Astrocyte of the hippocampus (primary cell): ENCODE measurements at places on chromosomes 6 and 20.

DNA sequence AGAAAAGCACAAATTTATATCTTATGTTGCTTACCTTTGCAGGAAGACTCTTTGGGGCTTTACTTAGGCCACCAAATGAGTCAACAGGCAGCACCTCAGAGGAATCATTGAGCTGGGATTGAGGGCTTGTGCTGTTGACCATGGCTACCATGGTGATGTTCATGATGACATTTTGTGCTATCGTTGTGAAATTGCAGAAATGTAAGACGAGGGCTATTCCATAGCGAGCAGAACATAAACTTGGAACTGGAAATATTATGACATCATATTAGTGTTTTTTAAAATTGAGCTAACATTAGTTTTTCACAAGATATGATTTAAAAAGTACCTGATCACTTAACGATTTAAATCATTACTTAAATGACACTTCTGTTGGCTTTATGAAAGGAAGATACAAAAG is 11.8 kb downstream of the SLC17A3 start:
- DNase-seq = no peak

GRCh38 chr6:378958-379409 is 12.6 kb upstream of the IRF4 start:
- no peak for DNase-seq

- DNase-seq = peak; percentile 79
Measured at GRCh38 chr6:108737594-108738546, 110.4 kb upstream of the ARMC2 start.

- DNase-seq = no peak
Measured at GRCh38 chr6:25007269-25007699, 71.5 kb upstream of the RIPOR2 start.

- DNase-seq = peak; percentile 53
Measured at GRCh38 chr6:112253498-112253840, 898 bp downstream of the LAMA4 start.

- peak; percentile 46 for DNase-seq
Measured at GRCh38 chr6:158718461-158719046, 68.7 kb downstream of the SYTL3 start.

DNA sequence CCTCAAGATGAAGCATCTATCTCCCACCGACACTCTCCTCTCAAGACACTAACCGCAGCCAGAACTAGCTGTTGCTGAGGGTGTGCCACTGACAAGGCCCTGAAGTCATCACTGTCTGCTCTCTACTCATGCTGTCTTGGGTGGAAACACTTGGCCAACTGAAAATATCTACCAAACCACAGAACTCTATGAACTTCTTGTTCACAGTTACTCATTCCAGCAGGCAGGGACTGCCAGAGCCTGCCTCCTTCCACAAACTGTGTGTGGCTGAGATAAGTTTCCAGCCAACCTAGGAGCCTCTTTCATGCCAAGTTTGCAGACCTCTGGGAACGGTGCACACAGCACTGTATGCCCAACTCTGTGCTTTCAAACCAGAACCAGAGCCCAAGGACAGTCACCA is 45.5 kb upstream of the NXT1 start:
- peak; percentile 3 for DNase-seq

GRCh38 chr6:103784117-103784516 is 1075.6 kb downstream of the HACE1 start:
- no peak for DNase-seq

GRCh38 chr20:32456869-32457478 is 98.8 kb downstream of the ASXL1 start:
- peak; percentile 80 for DNase-seq

- DNase-seq = no peak
Measured at GRCh38 chr20:45111799-45112471, 3.0 kb downstream of the WFDC5 start.

DNA sequence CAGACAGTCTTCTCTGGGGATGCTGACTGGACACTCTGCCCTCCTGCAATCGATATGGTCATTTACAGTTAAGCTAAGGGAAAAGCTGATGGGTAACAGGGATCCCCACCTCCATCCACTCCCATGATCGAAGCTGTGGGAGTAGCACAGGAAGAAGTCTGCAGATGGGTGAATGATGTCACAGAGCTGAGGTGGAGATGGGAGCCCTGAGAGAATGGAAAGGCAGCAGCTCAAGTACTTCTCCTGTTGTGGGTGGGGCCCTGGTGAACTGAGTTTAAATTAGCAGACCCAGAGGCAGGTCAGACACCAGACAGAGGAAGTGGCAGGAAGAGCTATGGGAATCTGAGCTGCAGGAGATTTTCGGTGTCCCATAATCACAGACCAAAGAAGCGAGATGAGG is 29.0 kb downstream of the HDGFL1 start:
- DNase-seq = no peak

DNA sequence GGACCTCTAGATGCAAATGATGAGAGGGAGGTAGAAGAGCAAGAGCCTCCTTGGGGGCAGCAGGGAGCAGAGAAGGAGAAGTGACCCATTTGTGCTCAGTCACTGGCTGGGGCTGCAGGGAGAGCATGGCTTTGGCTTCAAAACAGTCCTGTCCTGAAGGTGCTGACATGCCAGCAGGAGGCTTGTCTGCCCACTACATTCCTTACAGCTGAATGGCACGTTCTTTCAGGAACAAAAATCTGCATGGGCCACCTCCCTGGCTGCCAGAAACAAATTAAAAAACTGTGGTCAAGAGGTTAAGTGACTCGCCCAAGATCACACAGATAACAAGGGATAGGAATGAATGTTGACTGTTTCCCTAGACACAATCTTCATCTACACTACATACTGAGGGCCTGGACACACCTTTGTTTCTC is 188.8 kb downstream of the HIVEP2 start:
- peak; percentile 89 for DNase-seq
